ENCODE measurements at places on chromosomes 4 and X. TPM values are rescaled to one million over a fixed set of nuclear protein-coding genes. Genes with fewer than 3 reads are reported as not detected.
A peak's percentile ranks its signal among the peaks of the same experiment; 100 is the strongest.

The MTMR1 gene
- total RNA-seq, result 18.1 TPM

GRCh38 chrX:69228732-69229131, 63.5 kb upstream of the PJA1 start:
- H3K27ac ChIP-seq, result no peak overlapping the region
- H3K27me3 ChIP-seq, result no peaks in the 10 kb centered on the region
- no peak overlapping the region for H3K4me3 ChIP-seq
- DNase-seq, result no peak
- H3K36me3 ChIP-seq, result no peaks in the 10 kb centered on the region

- no peak overlapping the region for H3K27ac ChIP-seq
- DNase-seq, result no peak
- no peaks in the 10 kb centered on the region for H3K27me3 ChIP-seq
- H3K4me1 ChIP-seq, result no peaks in the 10 kb centered on the region
Measured at GRCh38 chr4:100075056-100075455, 115.2 kb downstream of the DDIT4L start.

GRCh38 chr4:183256756-183257385, 63.2 kb downstream of the CLDN22 start:
- H3K27me3 ChIP-seq, result no peaks in the 10 kb centered on the region
- no peak overlapping the region for H3K4me3 ChIP-seq
- H3K4me1 ChIP-seq, result peaks cover 2% of the 10 kb centered on the region
- no peak overlapping the region for H3K27ac ChIP-seq
- no peaks in the 10 kb centered on the region for H3K36me3 ChIP-seq

The NSG1 gene
- total RNA-seq, result 39.6 TPM

The JAKMIP1 gene
- total RNA-seq, result not detected

The TRIM2 gene
- 57.5 TPM for total RNA-seq

- peaks cover 7% of the 10 kb centered on the region for H3K4me1 ChIP-seq
- DNase-seq, result no peak
- H3K27me3 ChIP-seq, result no peaks in the 10 kb centered on the region
- no peaks in the 10 kb centered on the region for H3K36me3 ChIP-seq
- no peak overlapping the region for H3K27ac ChIP-seq
Measured at GRCh38 chr4:121053601-121054143, 18.7 kb downstream of the NDNF start.

DNA sequence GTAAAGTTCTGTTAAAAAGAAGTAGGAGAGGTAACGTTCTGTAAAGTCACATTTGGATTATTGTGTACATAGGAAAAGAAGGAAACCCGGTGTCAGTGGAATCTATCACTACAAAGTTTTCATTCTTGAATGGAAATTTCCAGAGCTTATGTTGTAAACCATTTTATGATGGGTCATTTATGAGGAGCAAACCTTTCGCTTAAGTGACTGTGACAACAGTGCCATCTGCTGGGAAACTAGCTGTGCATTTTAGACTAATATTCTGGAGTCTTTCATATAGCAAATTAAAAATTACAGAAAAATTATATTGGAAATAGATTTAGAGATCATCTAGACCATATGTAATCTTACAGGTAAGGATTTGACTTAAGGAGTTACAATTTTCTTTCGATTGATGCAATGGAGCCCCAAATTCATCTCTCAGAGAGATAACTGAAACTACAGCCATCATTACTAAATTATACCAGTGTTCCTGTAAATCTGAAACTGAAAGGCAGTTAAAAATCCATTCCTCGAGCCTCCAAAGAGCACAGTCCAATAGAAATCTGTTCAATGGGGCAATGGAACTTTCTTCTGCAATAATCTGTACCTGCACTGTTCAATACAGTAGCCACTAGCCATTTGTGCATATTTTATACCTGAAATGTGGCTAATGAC, 26.9 kb downstream of the ASB9 start:
- H3K4me3 ChIP-seq, result no peak overlapping the region
- H3K27ac ChIP-seq, result no peak overlapping the region
- no peak for DNase-seq
- no peaks in the 10 kb centered on the region for H3K27me3 ChIP-seq

DNA sequence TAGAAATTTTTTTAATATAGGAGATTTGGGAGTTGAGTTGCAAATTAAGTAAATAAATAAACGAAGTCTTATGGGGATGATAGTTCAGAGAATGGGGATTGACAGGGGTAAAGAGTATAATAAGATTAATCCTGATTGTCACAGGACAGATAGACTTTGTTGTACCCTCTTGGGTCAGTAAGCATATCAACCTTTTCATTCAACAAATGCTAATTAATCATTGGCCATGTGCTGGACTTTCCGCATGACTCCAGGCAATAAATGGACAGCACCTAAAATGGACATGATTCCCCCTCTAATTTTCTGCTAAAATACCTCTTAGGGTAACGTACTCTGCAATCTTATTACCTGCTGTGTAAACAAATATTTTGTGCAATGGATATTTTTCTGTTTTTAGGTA, 1331.1 kb upstream of the ADGRL3 start:
- H3K27ac ChIP-seq, result no peak overlapping the region
- DNase-seq, result no peak
- no peaks in the 10 kb centered on the region for H3K36me3 ChIP-seq
- no peaks in the 10 kb centered on the region for H3K4me1 ChIP-seq
- no peak overlapping the region for H3K4me3 ChIP-seq
- no peaks in the 10 kb centered on the region for H3K27me3 ChIP-seq

The SLC4A4 gene
- 1.1 TPM for total RNA-seq

The IL9R gene
- total RNA-seq, result not detected

- no peaks in the 10 kb centered on the region for H3K4me1 ChIP-seq
- H3K4me3 ChIP-seq, result no peak overlapping the region
- no peaks in the 10 kb centered on the region for H3K27me3 ChIP-seq
- no peaks in the 10 kb centered on the region for H3K36me3 ChIP-seq
- no peak overlapping the region for H3K27ac ChIP-seq
Measured at GRCh38 chr4:80309294-80310004, 26.1 kb upstream of the CFAP299 start.

- no peak overlapping the region for H3K4me3 ChIP-seq
- no peak overlapping the region for H3K27ac ChIP-seq
- no peak for DNase-seq
- H3K36me3 ChIP-seq, result no peaks in the 10 kb centered on the region
- H3K4me1 ChIP-seq, result no peaks in the 10 kb centered on the region
Measured at GRCh38 chr4:106607558-106607957, 239.0 kb upstream of the GIMD1 start.

- DNase-seq, result no peak
- no peak overlapping the region for H3K4me3 ChIP-seq
- no peaks in the 10 kb centered on the region for H3K4me1 ChIP-seq
- no peaks in the 10 kb centered on the region for H3K27me3 ChIP-seq
- no peak overlapping the region for H3K27ac ChIP-seq
Measured at GRCh38 chr4:80305466-80305865, 30.1 kb upstream of the CFAP299 start.

The POU3F4 gene
- total RNA-seq, result not detected

The EREG gene
- not detected for total RNA-seq

- peak overlapping the region; percentile 96 for H3K4me3 ChIP-seq
- no peaks in the 10 kb centered on the region for H3K27me3 ChIP-seq
- no peaks in the 10 kb centered on the region for H3K36me3 ChIP-seq
- H3K4me1 ChIP-seq, result peaks cover 8% of the 10 kb centered on the region
Measured at GRCh38 chr4:2934077-2934812, 29.0 kb downstream of the NOP14 start.

DNA sequence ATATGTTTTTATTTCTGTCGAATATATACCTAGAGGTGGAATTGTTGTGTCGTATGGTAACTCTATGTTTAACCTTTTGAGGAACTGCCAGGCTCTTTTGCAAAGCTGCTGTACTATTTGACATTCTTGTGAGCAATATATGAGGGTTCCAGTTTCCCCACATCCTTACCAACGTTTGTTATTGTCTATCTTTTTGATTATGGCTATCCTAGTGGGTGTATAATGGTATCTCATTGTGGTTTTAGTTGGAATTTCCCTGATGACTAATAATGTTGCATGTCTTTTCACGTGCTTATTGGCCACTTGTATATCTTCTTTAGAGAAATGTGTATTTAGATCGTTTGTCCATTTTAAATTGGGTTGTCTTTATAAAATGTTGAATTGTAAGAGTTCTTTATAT, 24.5 kb downstream of the REPS2 start:
- no peak overlapping the region for H3K4me3 ChIP-seq
- H3K4me1 ChIP-seq, result no peaks in the 10 kb centered on the region
- H3K27me3 ChIP-seq, result no peaks in the 10 kb centered on the region
- H3K27ac ChIP-seq, result no peak overlapping the region

DNA sequence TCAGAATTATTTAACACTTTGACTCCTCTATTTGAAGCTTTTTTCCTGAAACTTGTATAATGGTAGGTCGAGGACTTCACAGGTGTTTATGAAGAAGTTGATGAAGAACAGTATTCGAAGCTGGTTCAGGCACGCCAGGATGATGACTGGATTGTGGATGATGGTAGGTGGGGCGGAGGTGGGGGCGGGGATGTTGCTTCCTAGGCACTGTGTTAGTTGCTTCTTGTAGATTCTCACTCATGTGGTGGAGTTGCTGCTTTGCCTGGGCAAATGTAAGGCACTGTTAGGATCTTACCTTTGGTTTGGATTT, 9.4 kb downstream of the POLA1 start:
- no peak overlapping the region for H3K27ac ChIP-seq
- DNase-seq, result no peak
- H3K4me3 ChIP-seq, result no peak overlapping the region
- H3K36me3 ChIP-seq, result no peaks in the 10 kb centered on the region
- no peaks in the 10 kb centered on the region for H3K27me3 ChIP-seq
- no peaks in the 10 kb centered on the region for H3K4me1 ChIP-seq

GRCh38 chrX:18203631-18204030, 17.1 kb downstream of the BEND2 start:
- no peak overlapping the region for H3K27ac ChIP-seq
- H3K4me1 ChIP-seq, result no peaks in the 10 kb centered on the region
- DNase-seq, result no peak
- no peaks in the 10 kb centered on the region for H3K27me3 ChIP-seq

GRCh38 chr4:109990261-109991257, 77.9 kb downstream of the EGF start:
- no peak for DNase-seq
- H3K4me1 ChIP-seq, result peaks cover 1% of the 10 kb centered on the region
- H3K4me3 ChIP-seq, result no peak overlapping the region
- H3K27me3 ChIP-seq, result no peaks in the 10 kb centered on the region

The IGSF1 gene
- total RNA-seq, result 0.69 TPM

- DNase-seq, result no peak
- no peak overlapping the region for H3K4me3 ChIP-seq
- no peaks in the 10 kb centered on the region for H3K4me1 ChIP-seq
- no peaks in the 10 kb centered on the region for H3K36me3 ChIP-seq
Measured at GRCh38 chr4:88661739-88662138, 35.9 kb downstream of the NAP1L5 start.

DNA sequence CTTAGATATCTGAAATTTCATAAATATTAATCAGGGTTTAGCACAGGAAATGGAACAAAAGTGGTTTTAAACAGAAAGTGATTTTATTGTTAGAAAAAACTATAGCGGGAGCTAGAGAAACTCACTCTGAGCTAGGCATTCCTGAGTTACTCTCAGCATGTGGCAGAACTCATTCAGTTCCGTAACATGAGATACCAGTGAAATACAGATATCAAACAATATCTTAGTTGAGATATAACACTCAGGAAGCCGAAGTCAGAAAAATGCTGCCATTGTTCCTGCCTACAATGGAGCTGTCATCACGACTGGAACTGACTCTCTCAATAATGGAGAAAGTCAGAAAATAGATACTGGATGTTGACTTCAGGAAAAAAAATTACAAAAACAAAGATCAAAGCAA, 1428.7 kb downstream of the PCDH18 start:
- no peaks in the 10 kb centered on the region for H3K36me3 ChIP-seq
- H3K27ac ChIP-seq, result no peak overlapping the region
- DNase-seq, result no peak
- H3K4me1 ChIP-seq, result no peaks in the 10 kb centered on the region

DNA sequence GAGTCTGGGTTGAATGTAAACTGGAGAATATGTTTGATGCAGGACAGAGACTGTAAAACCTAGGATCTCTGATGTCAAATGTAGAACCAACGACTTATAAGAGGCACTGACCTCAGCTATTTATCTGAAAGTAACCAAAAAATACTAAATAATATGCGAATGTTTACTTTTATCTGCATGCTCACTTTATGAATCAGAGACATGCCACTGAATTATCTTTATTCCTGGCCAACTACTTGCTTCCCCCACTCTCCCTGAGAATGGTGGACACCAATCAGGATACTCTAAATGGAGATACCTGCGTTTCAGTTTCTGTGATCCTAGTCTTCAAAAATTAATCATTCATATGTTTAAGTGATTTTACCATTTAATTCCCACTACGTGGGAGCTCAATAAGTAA, 1038.4 kb upstream of the PABPC4L start:
- no peak overlapping the region for H3K27ac ChIP-seq
- no peaks in the 10 kb centered on the region for H3K36me3 ChIP-seq
- H3K27me3 ChIP-seq, result no peaks in the 10 kb centered on the region
- no peak for DNase-seq
- H3K4me3 ChIP-seq, result no peak overlapping the region

- H3K4me3 ChIP-seq, result no peak overlapping the region
- H3K36me3 ChIP-seq, result no peaks in the 10 kb centered on the region
- H3K27ac ChIP-seq, result no peak overlapping the region
- no peak for DNase-seq
- no peaks in the 10 kb centered on the region for H3K27me3 ChIP-seq
- no peaks in the 10 kb centered on the region for H3K4me1 ChIP-seq
Measured at GRCh38 chrX:16208601-16209000, 41.3 kb downstream of the MAGEB17 start.

The PDZD11 gene
- 26.1 TPM for total RNA-seq

GRCh38 chr4:168717847-168718246, 221.0 kb downstream of the PALLD start:
- no peak overlapping the region for H3K27ac ChIP-seq
- no peaks in the 10 kb centered on the region for H3K4me1 ChIP-seq
- no peak for DNase-seq
- H3K4me3 ChIP-seq, result no peak overlapping the region
- H3K27me3 ChIP-seq, result no peaks in the 10 kb centered on the region
- no peaks in the 10 kb centered on the region for H3K36me3 ChIP-seq

- peaks cover 25% of the 10 kb centered on the region for H3K4me1 ChIP-seq
- H3K36me3 ChIP-seq, result no peaks in the 10 kb centered on the region
- no peak overlapping the region for H3K27ac ChIP-seq
- peak; percentile 28 for DNase-seq
Measured at GRCh38 chr4:128600410-128600809, 209.1 kb upstream of the JADE1 start.

- no peak overlapping the region for H3K4me3 ChIP-seq
- H3K4me1 ChIP-seq, result no peaks in the 10 kb centered on the region
- H3K36me3 ChIP-seq, result no peaks in the 10 kb centered on the region
- H3K27ac ChIP-seq, result no peak overlapping the region
- DNase-seq, result no peak
Measured at GRCh38 chr4:125016892-125017299, 297.9 kb upstream of the FAT4 start.

DNA sequence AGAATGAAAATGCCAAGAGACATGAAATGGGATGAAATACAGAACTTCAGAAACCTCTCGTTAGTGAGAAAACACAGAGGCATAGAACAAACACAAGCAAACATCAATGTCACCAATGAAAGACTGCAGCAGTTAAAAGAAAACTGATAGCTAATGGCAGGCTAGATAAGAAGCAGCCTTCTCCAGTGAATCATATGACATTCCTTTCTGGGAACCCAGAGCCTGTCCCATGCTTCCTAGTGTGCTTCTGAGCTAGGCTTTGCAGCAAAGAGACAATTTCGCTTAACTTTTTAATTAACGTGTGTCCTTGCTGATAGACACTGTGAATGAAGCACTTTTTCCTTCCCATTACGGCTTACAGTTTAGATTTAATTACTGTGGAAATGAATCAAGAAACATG, 444.6 kb downstream of the IL15 start:
- H3K4me1 ChIP-seq, result no peaks in the 10 kb centered on the region
- H3K36me3 ChIP-seq, result no peaks in the 10 kb centered on the region
- no peak for DNase-seq
- H3K27ac ChIP-seq, result no peak overlapping the region

The TLR6 gene
- 4.6 TPM for total RNA-seq

The IRS4 gene
- total RNA-seq, result 7.9 TPM

The GPR82 gene
- total RNA-seq, result 0.13 TPM

The SPANXA1 gene
- total RNA-seq, result not detected

All from ovary (tissue), 10 donors.